GM13977 (cell line): ENCODE measurements at places on chromosomes 7 and 10.

- no peak for DNase-seq
Observed at GRCh38 chr7:9120331-9120730, 686.9 kb downstream of the NXPH1 start.

GRCh38 chr7:101235522-101235921 lies 2.1 kb downstream of the CLDN15 start:
- DNase-seq, result no peak

DNA sequence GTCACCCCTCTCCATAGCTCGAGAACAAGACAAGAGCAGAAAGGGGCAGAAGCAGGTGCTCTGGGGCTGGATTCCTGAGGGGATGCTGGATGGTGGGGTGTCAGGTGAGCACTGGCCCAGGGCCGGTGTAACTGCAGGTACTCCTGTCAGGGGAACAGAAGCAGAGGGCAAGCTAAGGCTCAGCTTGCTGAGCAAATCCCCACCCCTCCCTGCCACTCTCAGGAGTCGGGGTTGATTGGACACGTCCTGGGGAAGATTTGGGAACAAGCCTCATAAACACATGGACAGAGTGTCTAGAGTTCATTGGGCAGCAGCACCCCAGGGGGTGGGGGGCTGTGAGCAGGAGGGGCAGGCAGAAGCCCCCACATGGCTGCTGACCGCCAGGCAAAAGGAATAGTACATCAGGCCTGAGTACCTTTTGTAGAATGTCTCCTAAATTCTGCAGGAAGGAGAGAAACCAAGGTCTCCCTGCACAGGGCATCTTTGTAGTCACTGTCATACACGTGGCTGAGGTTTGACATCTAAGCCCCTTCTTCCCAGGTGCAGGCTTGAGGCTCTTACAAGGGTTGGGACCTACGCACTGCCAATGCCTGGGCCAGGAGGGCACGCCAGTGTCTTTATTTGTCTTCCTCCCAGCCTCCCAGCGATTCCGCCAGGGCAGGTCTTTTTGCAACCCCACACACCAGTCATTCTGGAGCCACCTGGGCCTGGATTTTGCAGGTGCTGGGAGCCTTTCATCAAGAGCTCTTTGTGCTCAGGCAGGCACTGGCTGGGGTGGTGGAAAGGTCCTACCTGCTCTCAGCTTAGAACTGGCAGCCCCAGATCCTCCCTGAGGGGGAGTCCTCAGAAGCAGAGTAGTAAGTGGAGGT lies 2.8 kb downstream of the CALML3 start:
- DNase-seq, result no peak

DNA sequence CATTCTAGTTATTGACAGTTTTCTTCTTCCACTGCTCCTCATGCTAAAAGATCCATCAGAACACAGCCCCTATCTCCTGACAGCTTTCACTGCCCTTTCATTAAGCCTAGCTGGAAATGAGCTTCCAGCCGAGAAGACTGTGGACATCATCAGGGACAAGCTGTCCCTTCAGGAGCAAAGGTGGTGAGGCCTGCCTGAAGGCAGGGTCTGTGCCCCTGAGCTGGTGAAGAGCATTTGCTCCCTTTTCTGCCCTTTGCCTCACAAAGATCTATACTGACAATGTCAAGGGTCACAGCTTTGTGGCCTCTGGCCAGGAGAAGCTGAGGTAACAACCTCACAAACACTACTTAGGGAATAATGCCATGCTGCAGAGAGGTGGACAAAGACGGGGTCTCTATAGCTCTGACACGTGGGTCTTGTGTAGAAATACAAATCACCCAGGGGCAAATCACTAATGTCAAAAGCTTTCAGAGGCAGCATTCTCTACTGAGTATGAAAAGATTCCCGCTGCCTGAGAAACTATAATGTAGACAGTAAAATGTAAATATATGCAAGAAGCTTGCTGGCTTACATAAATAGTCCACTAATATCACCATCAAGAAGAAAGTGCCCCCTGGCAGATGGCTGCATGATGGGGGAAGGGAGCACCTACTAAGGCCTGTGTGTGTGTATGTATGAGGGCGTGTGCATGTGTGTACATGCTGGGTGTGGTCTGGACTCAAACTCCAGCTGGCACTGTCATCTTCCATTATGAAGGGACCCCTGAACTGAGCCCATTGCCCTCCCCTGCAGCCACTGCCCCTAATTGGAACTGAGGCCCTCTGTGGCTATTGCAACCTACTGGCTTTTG lies 55.8 kb downstream of the HBP1 start:
- DNase-seq, result no peak

DNA sequence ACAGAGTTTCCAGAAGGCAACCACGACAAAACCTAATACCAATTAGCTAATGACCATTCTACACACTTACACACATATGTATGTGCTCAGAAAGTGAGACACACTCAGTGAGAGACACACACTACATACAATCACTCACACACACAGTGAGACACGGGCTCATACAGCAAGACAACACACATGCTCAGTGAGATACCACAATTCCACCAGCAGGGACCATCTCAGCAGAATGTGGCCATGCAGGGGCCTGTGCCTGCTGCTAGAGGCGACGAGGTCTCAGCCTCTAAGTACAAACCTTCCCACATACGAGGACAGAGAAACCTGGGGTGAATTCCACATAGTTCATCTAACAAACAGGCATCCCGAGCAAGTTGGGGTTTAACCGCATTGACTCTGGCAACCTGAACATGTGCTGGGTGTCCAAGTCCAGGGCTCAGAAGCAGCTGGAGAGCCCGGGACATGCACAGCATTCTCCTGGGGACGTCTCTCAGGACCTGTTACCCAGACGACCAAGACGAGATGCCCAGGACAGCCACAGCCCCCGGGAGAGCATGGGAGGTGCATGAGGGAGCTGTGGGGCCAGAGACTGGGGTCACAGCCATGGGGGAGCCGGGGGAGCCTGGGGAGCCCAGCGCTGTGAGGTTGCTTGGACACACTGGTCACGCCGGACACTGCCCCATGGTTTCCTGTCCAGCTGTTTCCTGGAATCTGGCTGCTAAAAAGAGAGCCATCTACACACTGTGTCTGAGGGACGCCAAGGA lies 523.6 kb downstream of the PTPRN2 start:
- DNase-seq, result no peak

- DNase-seq, result no peak
Observed at GRCh38 chr10:3526727-3527501, 258.1 kb downstream of the KLF6 start.

GRCh38 chr10:58813573-58813972 lies 300.9 kb downstream of the BICC1 start:
- DNase-seq, result no peak

DNA sequence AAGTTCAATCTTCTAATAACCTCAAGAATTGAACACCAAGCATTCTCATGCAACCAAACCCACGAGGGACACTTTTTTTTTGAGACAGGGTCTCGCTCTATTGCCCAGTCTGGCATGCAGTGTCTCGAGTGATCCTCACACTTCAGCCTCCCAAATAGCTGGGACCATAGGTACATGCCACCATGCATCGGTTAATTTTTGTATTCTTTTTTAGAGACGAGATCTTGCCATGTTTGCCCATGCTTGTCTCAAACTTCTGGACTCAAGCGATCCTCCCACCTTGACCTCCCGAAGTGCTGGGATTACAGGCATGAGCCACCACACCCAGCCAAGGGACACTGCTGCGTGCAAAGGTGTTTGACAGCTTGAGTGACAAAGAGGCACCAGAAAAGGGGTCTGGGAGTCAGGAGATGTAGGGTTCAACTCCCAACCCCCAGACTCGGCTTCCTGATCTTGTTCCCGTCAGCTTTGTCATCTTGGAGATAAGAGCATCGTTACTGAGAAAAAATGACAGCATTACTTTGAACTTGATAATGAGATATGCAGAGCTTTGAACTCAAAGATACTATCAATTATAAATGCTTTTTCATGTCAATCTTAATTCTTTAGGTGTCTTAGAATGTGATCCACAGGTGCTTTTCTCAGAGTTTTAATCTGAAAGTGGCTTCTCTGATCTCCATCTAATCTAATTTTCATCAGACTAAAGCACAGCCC lies 1.6 kb upstream of the CYTH3 start:
- no peak for DNase-seq

GRCh38 chr7:23938937-23939552 lies 229.0 kb downstream of the STK31 start:
- peak; percentile 28 for DNase-seq

DNA sequence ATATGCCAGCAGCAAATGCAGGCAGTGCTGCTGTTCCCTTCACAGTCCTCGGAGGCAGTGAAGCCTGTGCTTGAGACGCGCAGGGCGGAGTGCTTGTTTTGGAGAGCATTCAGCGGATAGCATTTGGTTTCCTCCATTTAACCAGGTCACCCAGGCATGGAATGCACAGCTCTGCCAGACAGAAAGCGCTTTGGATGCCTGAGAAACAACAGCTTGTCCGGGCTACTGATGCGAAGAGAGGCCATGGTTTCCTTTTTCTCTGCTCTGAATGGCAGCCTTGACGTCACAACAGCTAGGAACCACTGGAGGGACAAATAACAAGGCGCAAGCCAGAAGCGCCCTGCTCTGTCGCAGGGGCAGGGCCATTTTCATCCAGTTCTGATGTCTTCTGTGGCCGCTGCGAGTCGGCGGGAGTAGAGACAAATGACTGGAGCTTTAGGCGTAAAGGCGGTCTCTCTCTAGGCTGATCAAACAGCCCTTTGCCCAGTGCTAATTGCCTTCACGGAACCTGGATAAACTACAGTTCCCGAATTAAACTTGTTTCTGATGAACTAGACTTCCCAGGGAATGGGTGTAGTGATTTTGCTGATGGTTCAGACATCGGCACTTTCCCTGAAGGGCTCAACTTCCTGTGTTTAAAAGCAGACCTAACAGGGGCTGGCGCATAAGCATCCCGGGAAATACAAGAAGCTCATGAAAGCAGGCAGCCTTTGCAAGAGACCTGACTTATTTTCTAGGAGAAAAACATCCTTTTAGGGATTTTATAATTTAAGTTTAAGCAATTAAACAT lies 187.6 kb upstream of the KLF14 start:
- no peak for DNase-seq

DNA sequence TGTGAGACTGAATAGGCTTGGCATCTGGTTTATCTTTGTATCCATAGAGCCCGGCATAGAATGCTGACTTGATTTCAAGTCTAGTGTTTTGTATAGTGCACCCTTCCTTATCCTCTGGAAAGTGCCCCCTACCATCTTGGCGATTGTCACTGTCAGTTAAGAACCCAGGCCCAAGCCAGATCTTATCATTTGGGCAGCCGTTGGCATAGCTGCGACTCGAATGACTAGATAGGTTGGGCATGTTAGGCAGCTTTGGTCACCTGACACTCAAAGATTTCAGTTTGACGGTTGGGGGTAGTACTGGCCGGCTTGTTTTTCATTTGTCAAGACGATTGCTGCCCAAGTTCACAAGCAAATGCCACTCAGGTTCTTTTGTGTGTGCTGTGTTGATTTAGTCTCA lies 6.6 kb downstream of the NIPSNAP2 start:
- DNase-seq, result no peak

DNA sequence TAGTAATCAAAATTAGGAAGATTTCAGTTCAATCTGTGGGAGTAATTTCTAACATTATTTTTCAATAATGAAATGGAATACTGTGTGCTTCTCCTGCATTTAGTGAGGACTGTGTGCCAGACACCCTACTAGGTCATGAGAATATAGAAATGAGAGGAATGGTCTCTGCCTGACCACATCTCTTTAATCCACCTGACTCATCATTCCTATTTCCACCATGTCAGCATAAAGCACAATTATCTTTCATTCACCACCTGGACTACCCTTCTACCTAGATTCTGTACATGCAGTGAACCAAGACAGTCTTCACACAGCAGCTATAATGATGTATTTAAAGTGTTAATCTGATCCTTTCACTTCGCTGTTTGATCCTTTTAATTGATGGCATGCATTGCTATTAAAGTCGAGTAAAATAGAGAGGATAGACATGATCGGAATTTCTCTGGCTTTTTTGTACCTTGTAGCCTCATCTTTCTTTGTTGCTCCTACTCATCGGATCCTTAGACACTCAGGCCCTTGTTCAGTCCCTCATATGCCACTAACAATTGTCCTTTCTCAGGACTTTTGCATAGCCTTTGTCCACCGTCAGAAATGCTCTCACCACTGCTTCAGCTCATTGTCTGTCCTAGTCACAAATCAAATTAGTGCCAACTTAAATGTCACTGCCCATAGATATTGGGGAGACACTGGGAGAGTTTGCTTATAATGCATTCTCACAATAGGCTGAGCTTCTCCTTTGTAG lies 1037.1 kb downstream of the REEP3 start:
- DNase-seq, result no peak

DNA sequence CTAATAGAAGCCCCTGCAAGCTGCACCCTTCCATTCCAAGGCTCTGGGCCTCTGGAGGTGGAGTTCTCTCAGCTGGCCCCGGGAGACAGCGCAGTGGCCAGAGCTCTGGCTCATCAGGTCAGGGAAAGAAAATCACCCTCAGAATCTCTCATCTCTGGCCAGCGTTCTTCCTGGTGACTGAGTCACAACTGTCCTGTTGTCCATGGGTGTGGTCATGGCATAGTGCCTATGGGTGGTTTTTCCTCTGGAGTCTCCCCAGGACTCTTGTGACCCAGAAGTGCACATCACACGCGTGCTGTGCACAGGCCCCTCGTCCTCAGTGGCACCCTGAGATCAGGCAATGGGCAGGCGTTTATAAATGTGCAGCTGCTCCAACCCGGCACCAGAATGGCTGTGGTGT lies 27.4 kb upstream of the FXYD4 start:
- DNase-seq, result no peak

GRCh38 chr10:17227367-17228090 lies 512 bp upstream of the VIM start:
- peak; percentile 70 for DNase-seq

DNA sequence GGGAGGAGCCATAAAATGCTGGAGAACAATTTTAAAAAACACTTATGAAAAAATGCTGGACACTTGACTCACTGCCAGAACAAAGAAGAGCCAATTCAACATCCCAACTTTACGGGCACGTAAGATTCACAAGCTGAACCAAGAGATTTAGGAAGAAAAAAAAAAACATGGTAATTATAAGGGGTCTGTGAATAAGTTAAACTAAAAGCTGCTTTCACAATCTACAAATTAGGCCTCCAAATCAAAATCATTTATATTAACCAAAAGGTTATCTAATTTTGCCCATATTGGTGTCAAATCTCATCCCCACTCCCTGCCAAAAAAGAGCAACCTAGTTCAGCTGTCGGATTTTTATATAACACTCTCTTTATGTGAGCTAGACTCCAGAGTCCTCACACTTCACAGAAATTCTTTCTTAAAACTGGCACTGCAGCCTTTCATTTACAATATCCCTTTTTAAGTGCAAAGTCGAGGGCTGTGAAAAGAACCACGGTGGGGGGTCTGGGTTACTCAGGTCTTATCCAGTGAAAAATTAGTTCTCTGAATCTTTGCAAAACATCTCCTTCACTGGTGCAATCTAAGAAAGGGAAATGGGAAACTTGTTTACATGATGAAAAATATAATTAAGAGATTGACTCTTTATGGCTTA lies 30.4 kb upstream of the DGKI start:
- DNase-seq, result no peak

GRCh38 chr7:138565071-138565450 lies 105.0 kb downstream of the TRIM24 start:
- DNase-seq, result no peak
